ENCODE measurements at places on chromosomes 4 and X.

GRCh38 chr4:118948545-118949144 is 60.0 kb downstream of the SYNPO2 start:
- no peak for DNase-seq

DNA sequence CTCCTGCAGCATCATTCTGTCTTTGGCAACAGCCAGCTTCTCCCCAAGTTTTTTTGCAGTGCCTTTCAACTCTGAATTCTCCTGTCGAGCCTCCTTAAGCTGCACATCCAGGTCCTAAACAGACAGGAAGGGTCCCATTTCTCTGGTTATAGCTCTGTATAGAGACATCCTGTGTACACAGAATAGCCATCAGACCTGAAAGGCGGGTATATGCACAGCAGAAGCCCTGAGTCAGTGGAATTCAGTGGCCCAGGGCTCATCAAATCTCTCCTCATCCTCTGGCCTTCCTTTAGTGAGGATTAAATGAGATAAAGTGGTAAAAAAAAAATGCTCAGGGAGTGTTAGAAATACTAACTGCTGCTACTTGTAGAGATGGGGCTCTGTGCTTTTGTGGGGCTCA is 73.8 kb downstream of the FAM184B start:
- no peak for DNase-seq

DNA sequence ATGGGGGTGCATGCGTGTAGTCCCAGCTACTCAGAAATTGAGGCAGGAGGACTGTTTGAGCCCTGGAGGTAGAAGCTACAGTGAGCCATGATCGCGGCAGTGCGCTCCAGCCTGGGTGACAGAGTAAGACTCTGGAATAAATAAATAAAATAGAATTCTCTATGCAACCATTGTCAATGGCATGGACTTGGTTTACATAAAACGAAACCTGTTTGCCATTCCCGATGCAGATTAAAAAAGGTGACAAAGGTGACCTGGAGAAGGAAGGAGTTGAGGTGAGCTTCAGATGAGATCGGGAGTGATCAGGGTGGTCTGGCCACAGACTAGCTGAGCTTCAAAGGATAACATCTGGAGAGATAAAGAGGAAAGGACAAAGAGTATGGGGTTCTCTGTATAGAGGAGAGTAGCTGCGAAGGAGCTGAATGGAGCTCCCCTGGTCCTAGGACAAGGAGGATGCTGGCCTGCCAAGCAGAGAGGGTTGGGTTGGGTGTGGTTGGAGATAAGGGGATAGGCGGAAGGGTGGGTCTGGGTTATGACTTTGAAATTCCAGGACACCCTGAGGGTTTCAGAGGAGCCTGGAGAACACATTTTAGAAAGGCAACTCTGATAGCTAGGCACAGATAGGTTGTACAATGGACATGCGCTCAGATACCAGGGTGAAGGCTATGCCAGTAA is 98.6 kb downstream of the RBM47 start:
- no peak for DNase-seq

DNA sequence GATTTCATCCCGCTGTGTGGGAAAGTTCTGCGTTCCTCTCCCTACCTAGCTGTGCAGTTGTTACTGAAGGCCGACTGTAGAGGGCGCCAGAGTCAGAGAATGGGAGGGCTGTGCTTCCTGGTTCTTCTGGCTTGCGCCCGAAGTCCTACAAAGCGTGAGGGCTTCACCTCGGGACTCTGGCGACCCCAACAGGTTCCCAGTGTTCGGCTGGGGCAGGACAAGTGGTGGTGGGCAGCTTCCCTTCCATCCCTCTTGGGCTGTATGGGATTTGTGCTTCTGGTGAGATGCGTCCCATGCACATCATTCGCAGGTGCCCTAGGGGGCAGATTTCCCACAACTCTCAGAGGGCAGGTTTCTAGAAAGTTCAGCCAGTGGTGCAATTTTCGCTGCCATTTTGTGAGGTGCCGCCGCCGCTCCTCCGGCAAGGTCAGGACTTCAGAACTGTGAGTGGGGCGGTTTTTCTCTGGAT is 27.3 kb downstream of the CT45A1 start:
- DNase-seq = no peak

- no peak for DNase-seq
These were observed 4.2 kb upstream of the NDST4 start for GRCh38 chr4:115117651-115118050.

GRCh38 chr4:85556283-85556682 is 81.3 kb downstream of the ARHGAP24 start:
- DNase-seq = peak; percentile 10

- DNase-seq = no peak
These were observed 350.0 kb upstream of the CTSO start for GRCh38 chr4:156303708-156304107.

All from stimulated activated naive B cell treated with anti-CD40 and anti-IgM and Interleukin-4, amounts not matched to agents 10 μg/mL and 1 μg/mL and 100 μg/mL, for 72 hours (primary cell).